ENCODE measurements at places on chromosomes 4 and X.

DNA sequence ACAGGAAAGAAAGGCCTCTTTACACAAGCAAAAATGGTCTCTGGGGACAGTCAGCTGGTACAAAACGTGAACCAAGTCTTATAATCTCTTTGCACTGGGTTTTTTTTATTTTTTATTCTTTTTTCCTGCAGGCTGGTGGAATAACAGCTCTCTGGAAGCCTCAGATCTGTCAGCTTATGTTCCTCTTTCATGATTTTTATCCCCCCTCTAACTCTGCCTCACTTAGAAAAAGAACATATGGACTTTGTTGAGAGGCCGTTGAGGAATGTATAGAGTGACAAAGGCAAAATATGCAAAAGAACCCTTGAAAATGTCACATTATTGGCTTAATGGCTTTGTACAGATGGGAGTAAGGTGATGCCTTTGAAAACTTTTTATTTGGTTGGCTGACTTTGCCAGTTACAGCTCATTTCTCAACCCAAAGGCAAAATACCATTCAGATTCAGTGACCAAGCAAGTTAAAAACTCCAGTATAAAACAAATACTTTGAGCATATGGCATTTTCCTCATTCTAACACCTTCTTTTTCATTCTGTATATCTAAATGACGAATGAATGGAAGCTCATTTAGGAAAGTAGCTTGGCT, 111.1 kb downstream of the RNF150 start:
- no peak for DNase-seq

- DNase-seq, result no peak
Measured at GRCh38 chrX:150567645-150568319, 639 bp upstream of the MTM1 start.

GRCh38 chrX:10244915-10245622, 88.3 kb downstream of the CLCN4 start:
- DNase-seq, result no peak

DNA sequence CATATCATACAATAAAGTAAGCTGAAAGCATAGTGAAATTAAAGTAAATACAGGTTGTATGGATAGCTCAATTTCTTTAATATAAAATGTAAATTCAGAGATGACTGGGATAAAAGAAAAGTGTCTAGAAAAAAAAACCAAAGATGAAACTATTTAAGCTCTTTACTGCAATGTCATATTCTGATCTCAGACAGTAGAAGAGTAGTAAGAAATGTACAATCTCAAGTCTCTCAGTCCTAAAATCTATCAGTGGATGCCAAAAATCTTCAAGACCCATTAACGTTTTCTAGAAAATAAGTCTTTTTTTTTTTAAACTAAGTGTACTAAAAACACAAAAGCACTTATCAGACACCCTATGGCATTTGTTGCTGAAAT, 13.8 kb downstream of the MGARP start:
- DNase-seq, result no peak

DNA sequence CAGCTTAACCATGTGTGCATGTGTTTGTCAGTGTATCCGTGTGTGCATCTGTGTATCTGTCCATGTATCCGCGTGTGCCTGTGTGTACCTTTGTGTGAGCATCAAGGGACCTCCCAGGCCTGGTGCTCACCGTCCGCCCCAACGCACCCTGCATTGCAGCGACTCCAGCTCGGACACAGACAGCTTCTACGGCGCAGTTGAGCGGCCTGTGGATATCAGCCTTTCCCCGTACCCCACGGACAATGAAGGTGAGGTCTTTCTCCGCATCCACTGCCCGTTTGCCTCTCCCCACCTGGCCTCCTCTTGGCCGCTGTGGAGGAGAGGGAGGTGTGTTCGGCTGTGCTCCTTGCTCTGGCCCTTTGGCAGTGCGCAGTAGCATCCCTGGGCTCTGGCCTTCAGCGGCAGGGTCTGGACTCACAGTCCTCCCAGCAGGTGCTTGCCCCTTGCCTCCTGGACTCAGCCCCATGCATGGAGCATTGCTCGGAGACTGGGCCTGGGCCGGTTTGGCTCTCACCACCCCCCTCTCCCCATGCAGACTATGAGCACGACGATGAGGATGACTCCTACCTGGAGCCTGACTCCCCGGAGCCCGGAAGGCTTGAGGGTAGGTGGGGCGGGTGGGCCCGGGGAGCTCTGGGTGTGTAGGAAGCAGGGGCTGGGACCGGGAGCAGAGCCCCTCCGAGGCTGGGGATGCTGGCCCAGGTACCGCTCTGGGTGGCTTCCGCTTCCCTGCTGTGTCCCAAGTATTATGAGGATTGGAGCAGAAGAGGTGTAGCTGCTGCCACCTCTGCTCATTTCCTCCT, 16.4 kb upstream of the ADD1 start:
- DNase-seq, result peak; percentile 6

- DNase-seq, result peak; percentile 16
Measured at GRCh38 chr4:161419822-161420221, 744.0 kb downstream of the FSTL5 start.

- DNase-seq, result no peak
Measured at GRCh38 chrX:38614485-38614884, 53.1 kb downstream of the TSPAN7 start.

- DNase-seq, result no peak
Measured at GRCh38 chr4:81736324-81736723, 264.6 kb upstream of the RASGEF1B start.

GRCh38 chrX:101208152-101208905, 11.3 kb upstream of the DRP2 start:
- no peak for DNase-seq

- DNase-seq, result no peak
Measured at GRCh38 chr4:119510395-119511149, 118.0 kb downstream of the PDE5A start.

DNA sequence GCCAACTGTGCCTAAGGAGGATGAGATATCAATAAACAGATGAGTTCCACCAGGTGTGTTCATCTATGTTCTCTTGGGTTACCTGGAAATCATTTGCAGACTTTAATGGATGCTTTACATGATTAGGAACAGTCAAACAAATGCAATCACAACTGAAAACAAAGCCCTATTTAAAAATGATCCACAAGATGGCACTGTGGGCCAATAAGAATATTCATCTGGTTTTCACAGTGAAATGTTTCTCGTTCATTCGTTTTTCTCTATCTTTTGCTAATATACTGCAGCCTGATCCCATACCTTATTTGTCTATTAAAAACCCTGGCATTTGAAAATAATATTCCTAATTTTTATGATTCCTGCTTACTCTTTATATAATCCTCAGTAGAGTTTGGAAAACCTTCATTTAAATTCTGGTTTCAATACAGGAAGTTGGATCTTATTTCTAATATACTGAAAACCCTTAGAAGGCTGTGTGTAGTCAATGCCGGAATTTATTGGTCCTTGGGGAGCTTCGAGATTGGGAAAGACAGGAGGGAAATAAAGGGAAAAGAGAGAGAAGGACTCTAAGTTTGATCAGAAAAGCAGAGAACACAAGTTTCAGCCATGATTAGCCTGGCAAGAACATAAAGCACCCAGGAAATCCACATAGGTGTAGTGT, 63.8 kb upstream of the TAPT1 start:
- no peak for DNase-seq

DNA sequence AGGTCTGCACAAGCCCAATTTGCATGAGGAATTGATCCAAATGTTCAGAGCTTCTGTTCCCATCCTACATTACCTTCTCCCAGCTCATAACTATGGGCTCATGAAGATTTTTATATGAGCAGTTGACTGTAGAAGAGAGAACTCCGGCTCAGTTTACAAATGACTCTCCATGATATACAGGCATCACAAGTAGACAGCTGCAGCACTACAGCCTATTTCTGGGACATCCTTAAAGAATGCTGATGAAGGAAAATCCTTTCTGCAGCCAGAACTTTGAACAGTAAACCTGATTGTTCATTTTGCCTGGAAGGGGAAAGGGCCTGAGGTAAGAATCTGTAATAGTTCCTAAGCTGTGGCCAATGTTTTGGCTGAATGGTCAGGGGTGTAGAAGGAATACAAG, 174.1 kb upstream of the CXCL13 start:
- DNase-seq, result no peak

GRCh38 chr4:1265351-1265750, 16.4 kb upstream of the CTBP1 start:
- DNase-seq, result no peak

- DNase-seq, result no peak
Measured at GRCh38 chr4:83504996-83505395, 20.1 kb upstream of the ABRAXAS1 start.

DNA sequence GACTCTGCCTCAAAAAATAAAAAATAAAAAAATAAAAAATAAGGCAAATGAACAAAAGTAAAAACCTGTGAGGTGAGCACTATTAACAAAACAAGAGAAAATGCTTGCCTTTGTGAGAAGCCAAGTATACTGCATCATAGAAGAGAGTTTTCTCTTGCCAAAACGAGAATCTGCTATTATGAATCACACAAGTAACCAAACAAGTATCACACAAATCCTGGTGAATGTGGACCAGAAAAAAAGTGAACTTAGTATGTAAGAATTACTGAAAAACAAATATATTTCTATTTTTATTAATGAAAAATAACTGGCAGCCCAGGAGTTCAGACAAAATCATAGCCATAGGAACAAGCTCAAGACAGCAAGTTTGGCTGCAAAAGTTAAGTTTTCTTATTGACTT, 193.5 kb downstream of the PDGFC start:
- DNase-seq, result no peak

DNA sequence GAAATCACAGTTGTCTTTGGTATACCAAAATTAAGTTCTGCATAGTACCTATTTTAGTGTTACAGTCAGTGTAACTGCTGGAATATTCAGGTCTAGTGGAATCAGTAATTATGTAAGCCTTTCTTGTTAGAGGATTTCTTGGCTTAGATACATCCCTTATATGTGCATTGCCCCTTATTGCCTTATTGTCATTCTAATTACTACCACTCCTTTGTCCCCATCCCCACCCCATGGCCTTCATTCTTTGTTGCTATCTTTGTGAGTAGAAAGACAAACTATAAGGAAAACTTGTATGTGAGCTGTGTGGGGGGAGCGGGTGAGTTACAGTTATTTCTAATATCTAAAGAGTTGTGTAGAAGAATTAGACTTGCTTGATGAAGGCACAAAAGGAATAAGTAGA, 36.9 kb upstream of the RPA4 start:
- no peak for DNase-seq

DNA sequence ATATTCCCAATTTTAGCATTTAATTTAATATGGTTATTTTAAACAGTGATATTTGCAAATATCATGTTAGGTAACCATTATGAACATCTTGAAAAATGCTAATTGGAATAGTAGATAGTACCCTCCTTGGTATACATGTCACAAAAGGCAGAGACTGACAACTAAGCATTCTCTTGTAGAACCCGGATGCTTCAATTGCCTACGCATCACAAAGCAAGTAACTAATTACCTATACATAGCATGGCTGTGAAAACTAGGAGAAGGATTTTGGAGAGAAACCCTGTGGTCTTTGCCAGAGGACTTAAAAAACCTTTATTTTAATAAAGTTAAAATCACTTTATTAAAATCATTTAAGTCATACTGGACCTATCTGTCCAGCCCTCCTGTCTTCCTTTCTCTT, 764.1 kb upstream of the TENM3 start:
- no peak for DNase-seq

DNA sequence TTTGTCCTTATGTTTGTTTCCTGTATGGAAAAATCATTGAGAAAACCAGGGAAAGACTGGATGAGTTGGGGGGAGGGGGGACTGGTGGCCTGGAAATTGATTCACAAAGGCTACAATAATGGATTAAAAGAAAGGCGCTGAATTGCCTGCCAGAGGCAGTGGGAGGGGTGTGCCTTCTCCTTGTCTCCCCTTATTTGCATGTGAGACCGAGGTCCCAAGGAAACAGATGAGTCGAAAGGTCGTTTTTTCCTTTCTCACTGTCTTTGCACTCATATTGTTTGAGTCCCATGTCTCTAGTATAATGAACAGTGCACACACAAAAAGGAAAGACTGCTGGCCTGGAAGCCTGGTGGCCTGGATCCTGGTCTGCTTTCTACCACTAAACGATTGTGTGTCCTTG, 86.6 kb upstream of the ZDHHC15 start:
- DNase-seq, result no peak

DNA sequence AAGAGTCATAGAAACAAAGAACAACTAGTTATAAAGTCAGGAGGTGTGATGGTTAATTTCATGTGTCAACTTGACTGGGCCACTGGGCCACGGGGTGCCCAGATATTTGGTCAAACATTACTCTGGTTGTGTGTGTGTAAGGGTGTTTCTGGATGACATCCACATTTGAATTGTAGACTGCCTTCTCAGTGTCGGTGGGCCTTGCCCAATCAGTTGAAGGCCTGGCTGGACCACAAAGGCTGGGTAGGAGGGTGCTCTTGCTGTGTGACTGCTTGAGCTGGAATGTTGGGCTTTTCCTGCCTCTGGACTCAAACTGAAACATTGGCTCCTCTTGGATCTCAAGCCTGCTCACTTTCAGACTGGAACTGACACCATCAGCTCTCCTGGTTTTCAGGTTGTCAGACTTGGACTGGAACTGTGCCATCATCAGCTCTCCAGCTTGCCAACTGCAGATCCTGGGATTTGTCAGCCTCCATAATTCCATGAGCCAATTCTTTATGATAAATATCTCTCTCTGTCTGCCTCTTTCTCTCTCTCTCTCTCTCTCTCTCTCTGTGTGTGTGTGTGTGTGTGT, 41.4 kb downstream of the CLDN34 start:
- DNase-seq, result no peak

- no peak for DNase-seq
Measured at GRCh38 chr4:157358439-157358838, 137.9 kb downstream of the GRIA2 start.

DNA sequence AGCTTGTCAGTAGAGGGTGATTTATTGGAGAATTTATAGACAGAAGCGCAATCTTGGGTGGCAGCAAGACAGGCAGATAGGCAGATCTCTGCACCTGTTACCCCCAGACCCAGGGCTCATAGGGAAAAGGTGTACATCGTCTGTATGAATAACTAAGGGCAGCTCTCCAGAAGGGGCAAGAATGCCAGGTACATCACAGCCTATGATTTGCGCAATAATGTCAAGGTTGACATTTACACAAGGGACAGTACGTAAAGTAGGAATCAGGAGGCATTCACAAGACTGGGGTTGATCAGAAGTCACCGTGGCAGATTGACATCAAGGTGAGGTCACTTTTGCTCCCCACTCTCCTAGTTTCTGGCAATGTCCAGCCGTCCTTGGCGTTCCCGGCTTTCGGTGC, 524.1 kb downstream of the TRIML1 start:
- DNase-seq, result no peak

DNA sequence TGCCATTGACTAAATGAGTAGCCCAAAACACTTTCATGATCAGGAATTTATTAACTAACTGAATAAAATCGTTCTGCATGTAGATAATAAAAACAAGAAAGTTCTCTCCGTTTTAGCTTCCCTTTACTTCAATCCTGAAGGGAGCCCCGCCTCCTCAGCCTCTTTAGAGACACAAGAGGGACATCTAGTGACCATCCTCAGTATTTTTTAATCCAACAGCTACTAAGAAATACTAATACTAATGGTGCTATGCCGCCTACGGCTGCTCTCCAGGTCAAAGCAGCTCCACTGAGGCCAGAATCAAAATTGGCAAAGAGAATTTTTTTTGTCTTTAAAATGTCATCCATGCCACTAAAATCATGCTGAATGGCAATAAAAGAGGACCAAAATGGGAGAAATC, 3.2 kb upstream of the PCDH19 start:
- DNase-seq, result no peak
